ENCODE measurements at places on chromosomes 12 and 14. TPM values are rescaled to one million over a fixed set of nuclear protein-coding genes. Genes with fewer than 3 reads are reported as not detected.

The SYNDIG1L gene
- total RNA-seq: 0.03 TPM

The VWF gene
- 0.15 TPM for total RNA-seq

The GPR68 gene
- total RNA-seq: 0.30 TPM

The CRIP1 gene
- 1,936 TPM for total RNA-seq

The PRKD1 gene
- 2.4 TPM for total RNA-seq

The AKAP3 gene
- 0.08 TPM for total RNA-seq

The PNP gene
- 158 TPM for total RNA-seq

The KLHDC1 gene
- total RNA-seq: 0.09 TPM

The ACSM4 gene
- not detected for total RNA-seq

The ART4 gene
- total RNA-seq: not detected

The FGF23 gene
- not detected for total RNA-seq

The C14orf39 gene
- not detected for total RNA-seq

The KRT2 gene
- total RNA-seq: 0.03 TPM

All from A549 treated with AZD2906 at 1 μM for 4 hours (cell line).